ENCODE measurements at places on chromosomes 3 and 15.

GRCh38 chr3:46895761-46896160 is 18.2 kb downstream of the PTH1R start:
- no peak for DNase-seq

- no peak for DNase-seq
Measured at GRCh38 chr3:131501949-131502348, 822 bp downstream of the MRPL3 start.

DNA sequence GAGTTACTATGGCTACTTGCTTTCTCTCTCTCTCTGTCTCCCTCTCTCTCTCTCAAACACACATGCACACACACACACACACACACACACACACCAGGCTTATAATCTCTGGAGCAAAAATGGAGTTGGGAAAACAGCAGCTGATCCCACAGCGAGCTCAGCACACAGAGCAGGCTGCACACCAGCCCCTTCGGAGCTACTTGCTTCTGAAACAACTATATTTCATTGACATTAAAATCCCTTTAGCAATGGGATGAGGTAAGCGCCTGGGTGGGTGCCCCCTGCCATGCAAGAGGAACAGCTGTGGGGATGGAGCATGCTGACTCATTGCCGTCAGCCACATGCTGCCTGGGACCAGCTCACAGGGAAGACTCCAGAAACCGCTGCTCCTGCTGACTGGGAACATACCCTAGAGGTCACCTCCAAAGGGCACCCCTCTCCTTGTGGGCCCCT is 45.7 kb downstream of the B3GNT5 start:
- DNase-seq: no peak

GRCh38 chr3:64170270-64170669 is 55.0 kb downstream of the PRICKLE2 start:
- no peak for DNase-seq

DNA sequence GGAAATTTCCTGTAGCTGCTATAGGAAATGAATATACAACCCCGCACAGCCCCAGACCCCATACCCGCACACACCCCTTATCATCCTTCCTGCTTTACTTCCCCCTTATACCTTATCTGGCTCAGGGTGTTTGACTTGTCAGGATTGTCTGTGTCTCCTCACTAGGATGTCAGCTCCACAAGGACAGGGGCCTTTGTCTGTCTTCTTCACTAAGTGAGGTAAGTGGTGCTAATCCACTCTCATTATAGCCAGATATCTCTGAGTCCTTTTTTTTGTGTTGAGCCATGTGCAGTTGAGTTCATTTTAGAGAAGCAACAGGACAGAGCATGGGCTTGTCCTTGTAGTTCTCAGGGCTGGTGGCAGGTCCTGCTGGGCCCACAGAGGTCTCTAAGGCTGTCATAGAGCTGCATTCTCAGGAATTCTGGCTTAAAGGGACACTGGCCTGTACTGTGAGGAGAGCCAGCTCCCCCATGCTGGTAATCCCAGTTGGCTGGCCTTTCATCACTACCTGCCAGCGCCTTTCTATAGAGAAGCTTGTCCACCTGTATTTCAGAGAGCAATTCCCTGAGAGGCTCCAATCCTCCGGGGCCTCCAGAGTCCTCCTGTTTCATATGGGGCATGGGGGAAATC is 9.0 kb downstream of the KY start:
- no peak for DNase-seq

GRCh38 chr3:139101396-139101795 is 56.7 kb upstream of the PRR23C start:
- no peak for DNase-seq

GRCh38 chr3:126267169-126267975 is 87.0 kb upstream of the ALDH1L1 start:
- DNase-seq: peak; percentile 25

DNA sequence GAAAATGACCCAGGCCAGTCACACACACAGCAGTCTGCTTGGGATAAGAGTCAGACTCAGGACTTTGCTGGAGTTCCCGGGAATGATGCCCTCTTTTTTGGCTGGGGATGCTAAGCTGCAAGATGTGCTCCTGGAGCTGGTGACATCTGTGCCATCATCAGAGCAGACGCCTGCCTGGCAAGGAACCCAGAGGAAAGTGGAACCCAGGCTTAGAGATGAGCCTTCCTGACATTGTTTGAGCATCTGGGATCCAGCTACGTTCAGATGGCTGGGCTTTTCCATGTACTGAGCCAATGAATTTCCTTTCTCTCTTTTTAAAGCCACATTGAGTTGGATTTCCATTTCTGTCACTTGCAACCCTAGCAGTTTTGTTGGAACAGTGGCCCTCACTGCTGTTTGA is 53.3 kb downstream of the EBLN2 start:
- no peak for DNase-seq

GRCh38 chr3:171813897-171814460 is 3.7 kb upstream of the PLD1 start:
- peak; percentile 62 for DNase-seq

DNA sequence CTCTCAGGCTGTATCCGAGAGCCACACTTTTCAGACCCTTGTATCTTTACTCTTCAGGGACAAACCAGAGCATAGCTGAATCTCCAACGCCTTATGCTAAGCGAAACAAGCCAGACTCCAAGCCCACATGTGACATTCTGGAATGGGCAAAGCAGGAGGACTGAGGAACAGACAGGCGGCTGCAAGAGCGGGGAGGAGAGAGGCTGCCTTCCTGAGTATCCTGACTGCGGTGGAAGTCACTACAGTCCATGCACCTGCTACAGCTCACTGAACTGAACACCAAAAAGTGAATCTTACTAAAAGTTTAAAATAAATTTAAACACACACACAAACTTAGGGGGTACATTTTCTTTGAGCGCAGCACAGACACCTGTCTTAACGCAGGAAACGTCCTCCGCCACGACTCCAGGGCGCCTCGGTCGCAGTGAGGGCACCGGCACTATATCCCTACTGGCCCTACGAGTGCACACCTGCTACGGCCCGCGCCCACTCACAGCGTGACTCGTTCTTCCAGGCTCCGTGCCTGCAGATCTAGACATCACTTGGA is 1.4 kb downstream of the CYFIP1 start:
- DNase-seq: no peak

- no peak for DNase-seq
Measured at GRCh38 chr3:120841264-120841663, 66.7 kb upstream of the STXBP5L start.

GRCh38 chr15:66390678-66391077 is 4.0 kb downstream of the MAP2K1 start:
- DNase-seq: no peak

DNA sequence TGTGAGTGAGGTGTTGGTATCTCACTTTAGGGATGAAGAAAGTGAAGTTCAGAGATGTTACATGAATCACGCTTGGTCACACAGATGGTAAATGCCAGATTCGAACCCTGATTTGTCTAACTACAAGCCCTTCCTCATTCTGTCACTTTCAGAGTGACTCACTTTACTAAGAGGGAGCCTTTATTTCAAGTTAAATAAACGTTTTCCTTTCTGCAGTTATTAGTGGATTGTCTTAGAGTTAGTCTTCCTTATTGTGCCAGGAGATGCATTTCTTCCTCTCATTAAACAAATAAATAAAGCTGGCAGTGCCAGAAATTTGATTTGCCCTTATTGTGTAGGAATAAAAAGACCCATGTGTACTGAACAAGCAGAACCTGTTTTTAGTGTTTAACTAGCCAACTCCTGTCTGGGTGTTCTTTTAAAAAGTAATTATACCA is 162.5 kb downstream of the AKAP13 start:
- no peak for DNase-seq

GRCh38 chr3:47121409-47121808 is 42.5 kb downstream of the SETD2 start:
- DNase-seq: no peak

- no peak for DNase-seq
Measured at GRCh38 chr3:55518451-55518850, 31.3 kb upstream of the WNT5A start.

GRCh38 chr3:32453346-32453745 is 49.3 kb downstream of the CMTM6 start:
- DNase-seq: no peak

GRCh38 chr3:127306361-127307111 is 18.7 kb upstream of the PRR20G start:
- DNase-seq: no peak

- DNase-seq: no peak
Measured at GRCh38 chr3:147744967-147745366, 335.8 kb downstream of the ZIC1 start.

GRCh38 chr3:180306155-180306554 is 269.4 kb upstream of the PEX5L start:
- DNase-seq: no peak

- no peak for DNase-seq
Measured at GRCh38 chr3:81531263-81531662, 230.2 kb downstream of the GBE1 start.

- no peak for DNase-seq
Measured at GRCh38 chr3:186090901-186091300, 18.0 kb downstream of the ETV5 start.

DNA sequence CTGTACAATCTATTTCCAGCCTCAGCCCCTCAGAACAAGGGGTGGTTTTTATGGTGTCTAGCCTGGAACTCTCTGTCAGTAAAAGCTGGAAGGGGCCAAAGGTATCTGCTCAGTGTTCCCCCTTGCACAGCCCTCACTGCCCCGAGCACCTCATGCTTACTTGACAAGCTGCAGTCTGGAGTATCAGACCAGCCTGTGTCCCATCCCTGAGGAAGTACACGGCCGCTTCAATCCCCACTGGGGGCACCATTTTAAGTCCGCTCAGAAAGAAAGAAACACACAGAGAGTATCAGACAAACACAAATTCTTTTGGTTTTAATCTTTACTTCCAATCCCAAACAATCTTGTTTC is 32.4 kb downstream of the UMPS start:
- no peak for DNase-seq

- no peak for DNase-seq
Measured at GRCh38 chr15:101070502-101071273, 151.5 kb downstream of the LRRK1 start.

Data from hematopoietic multipotent progenitor cell (in vitro differentiated cells).